ENCODE measurements at places on chromosomes 3 and 15.

DNA sequence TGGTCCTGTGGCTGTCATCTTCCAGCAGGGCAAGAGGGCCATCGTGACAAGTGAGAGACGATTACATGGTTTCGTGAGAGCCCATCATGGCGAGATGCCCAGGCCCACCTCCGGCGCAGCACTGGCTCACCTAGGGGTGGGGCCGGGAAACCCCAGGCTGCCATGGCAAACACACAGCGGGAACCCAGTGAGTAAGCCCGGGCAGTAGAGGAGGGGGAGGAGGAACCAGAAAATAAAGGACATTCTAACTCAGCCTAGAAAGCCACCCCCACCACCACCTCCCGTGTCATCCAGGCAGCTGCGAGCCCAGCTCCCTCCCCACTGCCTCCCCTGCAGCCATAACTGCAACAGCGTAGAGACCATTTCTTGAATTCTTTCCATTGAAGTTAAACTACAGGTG, 52.3 kb downstream of the PCSK6 start:
- no peak for DNase-seq

- DNase-seq: no peak
Observed at GRCh38 chr15:59283717-59284391, 77.2 kb downstream of the LDHAL6B start.

GRCh38 chr3:112498914-112499711, at the start of gene BTLA:
TSS of gene BTLA (minus strand) at chr3:112499472. CDS start at chr3:112499358, 114 bp downstream.
- DNase-seq: no peak

DNA sequence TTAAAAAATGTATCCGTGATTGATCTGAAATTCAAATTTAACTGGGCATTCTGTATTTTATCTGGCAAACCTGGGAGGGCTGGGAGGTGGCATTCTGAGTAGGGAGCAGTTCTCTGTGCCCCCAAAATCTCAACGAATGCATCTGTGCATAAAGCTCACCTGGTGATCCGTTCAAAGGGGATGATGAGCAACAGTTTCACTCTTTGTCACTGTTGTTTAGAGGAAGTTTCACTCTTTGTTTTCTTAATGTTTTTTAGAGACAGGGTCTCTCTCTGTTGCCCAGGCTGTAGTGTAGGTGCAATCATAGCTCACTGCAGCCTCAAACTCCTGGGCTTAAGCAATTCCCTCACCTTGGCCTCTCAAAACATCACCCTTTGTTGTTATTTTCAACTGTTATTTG, 186.7 kb downstream of the SSR3 start:
- DNase-seq: no peak

GRCh38 chr3:67067251-67067650, 69.1 kb downstream of the KBTBD8 start:
- DNase-seq: no peak

- no peak for DNase-seq
Observed at GRCh38 chr3:152438181-152438580, 169.5 kb downstream of the MBNL1 start.

- DNase-seq: peak; percentile 40
Observed at GRCh38 chr15:40823572-40824343, 4.8 kb downstream of the PPP1R14D start.

- no peak for DNase-seq
Observed at GRCh38 chr15:86392296-86392695, 312.6 kb downstream of the AGBL1 start.

DNA sequence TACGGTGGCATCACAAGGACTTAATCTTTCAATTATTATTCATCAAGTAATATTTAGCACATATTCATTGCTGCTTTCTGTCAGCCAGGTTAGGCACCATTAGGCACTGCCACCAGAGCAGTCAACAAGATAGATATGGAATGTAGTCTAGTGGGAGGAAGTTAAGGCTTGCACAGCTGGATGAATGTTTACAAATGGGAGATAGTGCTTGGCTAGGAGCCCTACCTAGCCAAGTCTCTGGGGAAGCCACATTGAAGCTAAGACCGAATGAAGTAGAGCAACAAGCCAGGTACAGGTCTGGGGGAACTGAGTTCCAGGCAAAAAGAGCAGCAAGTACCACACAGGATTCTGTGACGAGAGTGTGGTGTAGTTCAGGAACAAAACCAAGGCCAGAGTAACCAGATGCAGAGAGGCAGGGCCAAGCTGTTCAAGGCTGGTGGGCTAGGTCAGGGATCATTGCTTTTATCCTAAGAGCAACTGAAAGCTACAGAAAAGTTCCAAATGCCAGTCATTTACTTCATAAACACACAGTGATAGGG, 33.4 kb upstream of the SCAANT1 start:
- DNase-seq: no peak

GRCh38 chr15:78762985-78763795, 48.1 kb downstream of the ADAMTS7 start:
- DNase-seq: no peak

GRCh38 chr3:57981483-57982087, 26.6 kb upstream of the FLNB start:
- DNase-seq: no peak

DNA sequence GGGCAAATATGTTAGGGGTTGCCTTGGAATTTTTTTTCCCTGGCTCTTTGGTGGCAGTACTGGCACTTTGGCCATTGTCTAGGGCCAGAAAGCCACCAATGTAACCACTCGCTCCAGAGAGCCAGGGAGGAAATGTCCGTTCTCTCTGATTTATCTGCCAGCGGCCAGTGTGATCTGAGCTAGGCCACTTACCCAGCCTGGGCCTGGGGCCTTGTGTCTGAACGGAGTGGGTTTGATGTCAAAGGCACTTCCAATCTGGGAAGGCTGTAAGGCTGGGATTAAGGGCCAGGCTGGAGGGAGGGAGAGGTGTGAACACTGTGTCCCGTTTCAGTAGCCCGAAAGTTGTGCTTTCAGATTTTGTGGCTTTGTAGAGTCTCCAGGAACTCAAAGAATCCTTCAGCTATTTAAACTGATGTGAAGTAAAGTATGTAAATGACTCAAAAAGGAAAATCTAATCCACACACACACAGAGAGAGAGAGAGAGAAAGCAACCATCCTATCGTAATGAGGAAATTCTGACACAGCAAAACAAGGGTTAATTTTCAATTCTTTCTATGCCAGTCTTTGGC, 271.0 kb downstream of the PDZRN3 start:
- peak; percentile 49 for DNase-seq

- no peak for DNase-seq
Observed at GRCh38 chr3:178875836-178876235, 195.8 kb downstream of the ZMAT3 start.

DNA sequence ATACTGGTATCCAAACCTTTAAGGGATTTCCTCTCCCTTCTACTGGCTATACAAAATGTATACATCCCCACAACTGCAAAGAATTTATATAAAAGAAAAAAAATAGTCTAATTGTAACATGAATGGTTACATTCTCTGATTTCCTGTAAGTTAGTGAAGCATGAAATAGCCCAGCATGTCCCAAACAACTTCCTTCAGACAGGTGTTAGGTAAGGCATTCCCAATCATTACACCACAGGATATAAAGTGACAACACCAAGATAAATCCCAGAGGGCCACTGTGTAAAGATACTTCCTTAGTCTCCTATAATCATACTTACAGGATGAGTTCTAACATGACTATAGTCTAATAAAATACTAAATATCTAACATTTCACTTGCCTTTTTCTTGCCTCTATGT, 7.6 kb downstream of the CMTM6 start:
- no peak for DNase-seq

- DNase-seq: peak; percentile 35
Observed at GRCh38 chr3:33940149-33940548, 141.7 kb downstream of the PDCD6IP start.

GRCh38 chr3:30943206-30943605, 48.7 kb upstream of the GADL1 start:
- no peak for DNase-seq

DNA sequence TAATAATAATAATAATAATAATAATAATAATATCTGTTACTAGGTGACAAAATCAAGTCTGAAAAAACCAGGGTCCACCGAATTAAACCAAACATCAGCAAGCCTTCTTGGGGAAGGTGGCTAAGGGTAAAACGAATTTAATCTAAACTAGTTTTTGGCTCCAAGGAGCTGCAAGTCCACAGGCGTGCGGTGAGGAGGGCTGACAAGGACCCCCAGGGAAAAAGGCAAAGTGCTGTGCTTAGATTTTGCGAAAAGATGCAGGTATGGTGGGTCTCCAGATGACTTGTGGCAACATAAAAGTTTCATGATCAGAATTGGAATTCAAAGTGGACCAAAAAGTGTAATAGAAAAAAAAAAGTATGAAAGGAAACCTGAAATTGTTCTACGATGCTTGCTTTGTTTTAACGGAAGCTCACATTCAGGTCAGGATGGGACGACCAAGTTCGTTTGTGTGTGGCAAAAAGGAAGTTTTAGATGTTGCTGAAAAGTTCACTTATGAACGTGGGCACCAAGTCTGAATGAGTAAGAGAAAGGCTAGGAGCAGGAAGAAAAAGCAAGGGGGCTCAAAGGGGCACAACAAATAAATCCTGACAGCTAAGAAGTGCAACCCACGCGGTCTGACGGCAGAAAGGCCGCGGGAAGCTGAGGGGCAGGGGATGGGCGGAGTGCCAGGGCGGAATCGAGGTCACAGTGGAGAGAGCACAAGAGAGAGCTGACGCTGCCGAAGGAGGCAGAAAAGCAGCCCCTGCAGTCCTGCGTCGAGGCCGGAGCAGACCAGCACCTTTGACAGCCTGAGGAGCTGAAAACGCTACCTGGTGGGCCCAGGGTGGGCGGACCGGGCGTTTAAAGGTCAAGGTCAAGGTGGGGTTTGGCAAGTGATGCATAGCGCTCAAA, 1.1 kb downstream of the WDR82 start:
- peak; percentile 59 for DNase-seq

GRCh38 chr3:55579496-55579895, 92.4 kb upstream of the WNT5A start:
- no peak for DNase-seq

DNA sequence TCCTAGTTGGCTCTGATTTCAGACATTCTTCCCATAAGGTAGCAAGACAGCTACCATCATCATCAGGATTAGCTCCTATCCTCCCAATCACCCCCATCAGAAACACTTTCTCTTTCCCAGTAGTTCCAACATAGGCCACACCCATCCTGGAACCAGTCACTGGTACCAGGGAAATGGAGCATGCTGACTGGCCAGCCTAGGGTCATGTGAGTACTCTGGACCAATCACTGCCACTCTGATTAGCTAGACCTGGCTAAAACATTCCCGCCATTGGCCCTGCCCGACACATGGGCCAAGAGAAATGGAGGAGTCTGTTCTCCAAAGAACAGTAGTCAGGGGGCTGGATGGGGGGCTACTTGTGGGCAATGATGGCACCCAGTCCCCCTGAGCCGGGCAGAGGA, 12.4 kb downstream of the EFCC1 start:
- no peak for DNase-seq

DNA sequence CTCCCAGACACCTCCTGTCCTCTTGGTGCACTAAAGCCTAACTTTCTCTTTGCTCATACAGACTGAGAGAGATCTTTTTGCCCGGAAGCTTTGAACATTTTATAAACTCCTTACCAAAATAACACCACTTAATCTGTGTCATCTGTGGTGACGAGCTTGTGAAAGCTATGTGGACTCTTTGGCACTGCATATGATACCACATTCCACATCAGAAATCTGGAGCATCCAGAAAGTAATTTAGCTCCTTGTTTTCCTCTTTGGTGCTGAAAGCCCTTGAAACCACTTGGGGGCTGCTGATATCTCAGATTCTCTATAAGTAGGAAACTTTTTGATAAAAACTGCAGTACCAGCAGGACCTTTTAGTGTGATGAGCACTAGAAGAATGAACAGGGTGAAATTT, 128.3 kb downstream of the ALCAM start:
- DNase-seq: peak; percentile 78

DNA sequence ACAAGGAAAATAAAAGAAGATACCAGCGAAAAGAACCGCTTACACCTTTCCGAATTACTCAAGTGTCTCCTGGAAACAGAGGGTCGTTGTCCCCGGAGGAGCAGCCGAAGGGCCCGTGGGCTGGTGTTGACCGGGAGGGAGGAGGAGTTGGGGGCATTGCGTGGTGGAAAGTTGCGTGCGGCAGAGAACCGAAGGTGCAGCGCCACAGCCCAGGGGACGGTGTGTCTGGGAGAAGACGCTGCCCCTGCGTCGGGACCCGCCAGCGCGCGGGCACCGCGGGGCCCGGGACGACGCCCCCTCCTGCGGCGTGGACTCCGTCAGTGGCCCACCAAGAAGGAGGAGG, 325 bp downstream of the ALCAM start:
- DNase-seq: no peak

DNA sequence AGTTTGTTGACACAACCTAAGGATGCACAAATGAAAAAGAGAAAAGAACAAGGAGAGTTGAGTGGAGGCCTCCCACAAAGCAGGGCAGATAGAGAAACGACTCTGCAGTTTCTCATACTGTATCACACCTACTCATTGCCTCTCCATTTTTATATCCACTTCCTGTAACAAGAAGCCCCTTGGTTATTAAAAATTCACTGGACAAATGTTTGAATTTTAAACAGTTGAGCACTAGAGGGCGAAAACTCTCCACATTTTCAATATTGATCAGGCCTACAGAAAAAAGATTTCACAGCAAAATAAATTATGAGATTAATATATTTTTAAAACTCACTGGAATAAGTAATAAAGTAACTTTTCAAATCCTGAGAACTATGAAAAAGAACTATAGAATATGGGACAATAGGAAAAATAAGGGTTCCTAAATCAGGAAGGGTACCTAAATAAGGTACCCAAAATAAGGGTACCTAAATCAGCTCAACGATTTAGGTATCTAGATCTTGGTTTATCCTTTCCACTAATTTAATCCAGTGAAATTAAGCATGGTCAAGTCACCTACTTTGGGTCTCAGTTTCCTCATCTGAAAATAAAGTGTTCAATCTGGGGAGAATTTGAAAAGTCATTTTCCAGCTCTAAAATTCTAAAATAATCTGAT, 47.0 kb upstream of the PPIB start:
- DNase-seq: peak; percentile 54
